Stimulated activated CD8-positive, alpha-beta memory T cell treated with anti-CD3 and anti-CD28 coated beads, Interleukin-7, amount 100 ng/mL, for 24 hours (primary cell): ENCODE measurements at places on chromosomes 12 and 14.
A peak's percentile ranks its signal among the peaks of the same experiment; 100 is the strongest.

GRCh38 chr14:102046337-102047278 is 40.2 kb downstream of the HSP90AA1 start:
- DNase-seq, result no peak

DNA sequence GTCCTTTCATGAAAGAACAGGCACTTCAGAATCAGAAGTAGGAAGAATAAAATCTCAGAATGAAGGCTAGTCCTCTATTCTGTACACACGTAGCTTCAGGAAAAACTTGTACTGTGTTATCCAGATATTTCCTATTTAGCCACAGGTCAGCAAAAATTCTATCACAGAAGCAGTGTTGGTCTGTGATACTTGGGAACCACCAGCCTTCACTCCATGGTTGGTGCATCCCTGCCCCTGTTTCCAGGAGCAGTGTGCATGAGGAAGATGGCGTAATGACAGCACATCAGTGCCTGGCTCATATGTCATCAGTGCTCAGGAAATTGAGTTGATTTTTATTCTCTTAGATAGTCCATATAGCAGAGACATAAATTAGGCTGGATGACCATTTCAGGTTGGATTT is 87.7 kb downstream of the SAMD4A start:
- no peak for DNase-seq

DNA sequence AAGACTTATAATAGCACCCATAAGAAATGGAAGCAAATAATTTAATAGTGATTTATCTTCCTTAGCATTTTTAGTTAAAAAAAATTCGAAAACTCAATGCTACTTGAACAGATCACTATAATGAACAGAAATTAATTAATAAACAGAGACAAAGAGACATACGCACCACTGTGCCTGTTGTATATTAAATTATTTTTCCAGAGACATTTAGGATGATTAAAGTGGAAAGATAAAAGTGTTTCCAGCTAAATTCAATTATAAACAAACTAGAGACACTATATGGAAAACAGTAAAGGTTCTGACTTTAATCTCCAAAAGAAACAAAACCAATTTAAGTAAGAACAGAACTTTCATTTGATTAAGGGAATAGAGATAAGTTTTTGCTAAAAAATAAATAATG is 3.4 kb downstream of the HIGD1C start:
- no peak for DNase-seq

DNA sequence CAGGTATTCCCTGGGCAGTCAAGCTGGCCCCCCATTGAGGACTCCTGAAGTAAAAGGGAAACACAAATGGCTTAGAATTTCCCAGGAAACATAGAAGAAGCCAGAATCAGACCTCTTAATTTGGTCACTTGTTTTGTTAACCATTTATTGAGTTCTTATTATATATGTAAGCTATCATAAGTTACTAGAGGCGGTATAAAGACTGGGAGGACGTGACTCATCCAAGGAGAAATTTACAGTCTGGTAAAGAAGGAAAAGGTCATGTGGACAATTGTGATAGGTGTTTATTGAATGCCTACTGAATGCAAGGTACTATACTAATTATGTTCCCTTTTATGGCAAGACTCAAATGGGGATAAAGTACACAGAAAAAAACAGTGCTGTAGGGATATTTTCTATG is 146.7 kb downstream of the DYRK2 start:
- DNase-seq, result no peak

GRCh38 chr12:62537551-62537950 is 70.9 kb downstream of the MON2 start:
- DNase-seq, result no peak

DNA sequence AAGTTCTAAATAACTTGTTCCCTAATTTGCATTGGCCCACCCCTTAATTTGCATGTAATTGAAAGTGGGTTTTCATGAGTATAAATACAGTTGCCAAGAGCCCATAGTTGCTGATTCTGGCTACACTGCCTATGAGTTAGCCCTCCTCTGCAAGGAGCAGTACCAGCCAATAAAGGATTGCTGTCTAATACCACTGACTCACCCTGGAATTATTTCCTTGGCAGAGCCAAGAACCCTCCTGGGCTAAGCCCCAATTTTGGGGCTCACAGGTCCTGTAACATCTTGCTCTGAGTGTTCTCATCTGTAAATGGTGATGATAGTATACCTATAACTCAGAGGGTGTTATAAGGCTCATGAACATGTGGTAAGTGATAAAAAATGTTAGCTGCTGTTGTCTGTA is 6.8 kb downstream of the TTC8 start:
- no peak for DNase-seq

GRCh38 chr14:100106250-100107112 is 41.3 kb downstream of the EVL start:
- DNase-seq, result peak; percentile 19

GRCh38 chr14:92470215-92470614 is 43.4 kb upstream of the RIN3 start:
- no peak for DNase-seq
